Non-pigmented ciliary epithelial cell (primary cell): ENCODE measurements at places on chromosomes 7 and 10.

GRCh38 chr7:537911-538634 lies 18.4 kb upstream of the PDGFA start:
- no peak for DNase-seq

GRCh38 chr7:80581486-80582260 lies 56.8 kb upstream of the CD36 start:
- no peak for DNase-seq

- DNase-seq, result no peak
These were observed 170.6 kb downstream of the FZD1 start for GRCh38 chr7:91434836-91435235.

GRCh38 chr10:96918214-96919002 lies 86.3 kb downstream of the LCOR start:
- no peak for DNase-seq

DNA sequence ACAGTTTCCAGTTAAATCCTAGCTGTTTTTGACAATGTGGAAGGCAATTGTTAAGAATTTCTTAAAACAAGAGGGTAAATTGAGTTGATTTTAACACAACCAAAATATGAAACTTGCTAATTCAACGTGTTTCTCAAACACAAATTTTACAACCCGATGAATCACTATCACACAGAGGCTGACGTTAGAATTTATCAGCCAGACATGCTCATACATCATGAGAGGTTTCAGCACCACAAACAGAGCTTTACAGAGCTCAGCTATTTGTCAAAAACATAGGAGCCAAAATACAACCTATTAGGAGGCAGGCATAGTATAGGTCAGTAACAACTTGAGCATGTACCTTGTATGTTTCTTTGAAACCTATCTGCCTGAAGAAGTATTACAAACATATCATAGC lies 36.1 kb downstream of the LRRN3 start:
- DNase-seq, result no peak

GRCh38 chr7:128383776-128384175 lies 22.3 kb upstream of the PRRT4 start:
- DNase-seq, result no peak

GRCh38 chr10:121438333-121438732 lies 159.9 kb downstream of the FGFR2 start:
- DNase-seq, result no peak

- DNase-seq, result no peak
These were observed 14.8 kb upstream of the EEPD1 start for GRCh38 chr7:36138209-36138608.

GRCh38 chr10:6274040-6274439 lies 71.3 kb downstream of the PFKFB3 start:
- no peak for DNase-seq

GRCh38 chr10:132364594-132364970 lies 32.4 kb upstream of the PWWP2B start:
- no peak for DNase-seq

DNA sequence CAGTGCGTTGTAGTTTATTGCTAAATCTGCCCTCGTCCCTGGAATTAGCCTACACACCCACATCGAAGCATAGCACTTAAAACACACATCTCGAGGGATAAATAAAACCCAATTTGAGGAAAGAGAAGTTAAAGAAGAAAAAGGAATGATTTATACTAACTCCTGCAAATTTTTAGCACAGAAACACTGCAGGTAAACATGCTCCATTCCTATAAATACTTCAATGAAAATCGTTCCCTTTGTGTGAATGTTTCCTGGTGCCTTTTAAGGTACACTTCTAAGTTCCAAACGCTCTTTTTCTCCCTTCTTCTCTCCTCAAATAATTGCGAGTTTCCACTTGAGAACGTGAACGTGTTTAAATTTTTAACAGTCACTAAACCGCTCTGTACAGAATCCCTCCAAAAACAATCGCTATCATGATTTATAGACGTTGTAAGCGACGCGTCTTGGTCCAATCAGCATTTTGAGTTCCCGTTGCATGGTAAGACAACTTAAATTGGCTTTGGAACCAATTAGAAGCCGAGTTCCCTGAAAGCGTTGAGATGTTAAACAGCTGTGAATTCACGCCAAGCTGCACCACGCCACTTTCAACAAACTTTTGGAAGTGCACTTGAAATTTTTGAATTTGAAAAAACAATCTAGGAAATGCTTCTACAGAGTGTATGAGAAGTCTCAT lies 12.5 kb upstream of the EBLN1 start:
- peak; percentile 30 for DNase-seq

- DNase-seq, result no peak
These were observed 117.1 kb upstream of the PODXL start for GRCh38 chr7:131673576-131673975.

DNA sequence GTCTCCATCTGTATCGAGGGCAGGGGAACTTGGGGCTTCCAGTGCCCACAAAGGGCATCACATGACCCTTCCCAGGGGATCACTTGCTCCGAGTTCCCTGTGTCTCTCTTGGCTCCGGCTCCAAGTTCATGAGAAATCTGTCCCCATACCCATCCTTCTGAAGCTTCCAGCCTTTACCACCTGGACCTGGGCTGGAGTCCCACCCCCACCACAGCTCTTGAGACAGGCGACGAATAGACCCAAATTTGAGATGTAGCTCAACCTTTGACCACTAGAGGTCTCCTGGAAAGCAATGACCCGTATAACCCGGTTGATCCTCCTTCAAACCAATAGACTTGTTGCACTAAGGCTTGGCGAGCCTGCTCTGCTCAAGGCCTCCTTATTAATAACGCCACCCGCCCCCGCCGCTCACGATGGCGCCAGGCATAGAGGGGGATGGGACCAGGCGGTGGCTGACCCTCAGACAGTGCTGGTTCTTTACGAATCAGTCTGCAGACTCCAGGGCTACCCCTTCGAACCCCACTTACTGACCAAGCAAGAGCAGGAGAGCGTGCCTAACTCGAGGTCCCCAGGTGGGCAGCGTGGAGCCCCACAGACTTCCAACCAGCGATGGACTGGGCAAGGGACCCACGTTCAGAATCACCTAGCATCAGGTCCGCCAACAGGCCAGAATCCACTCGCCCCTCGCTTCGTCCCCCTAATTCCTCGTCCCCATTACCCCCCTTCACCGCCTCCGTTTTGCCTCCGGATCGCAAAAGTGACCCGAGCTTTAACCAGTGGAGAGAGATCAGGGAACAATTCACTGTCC lies 4.4 kb upstream of the ARID5B start:
- no peak for DNase-seq

- DNase-seq, result no peak
These were observed 181.9 kb downstream of the AKR1D1 start for GRCh38 chr7:138258197-138258559.

DNA sequence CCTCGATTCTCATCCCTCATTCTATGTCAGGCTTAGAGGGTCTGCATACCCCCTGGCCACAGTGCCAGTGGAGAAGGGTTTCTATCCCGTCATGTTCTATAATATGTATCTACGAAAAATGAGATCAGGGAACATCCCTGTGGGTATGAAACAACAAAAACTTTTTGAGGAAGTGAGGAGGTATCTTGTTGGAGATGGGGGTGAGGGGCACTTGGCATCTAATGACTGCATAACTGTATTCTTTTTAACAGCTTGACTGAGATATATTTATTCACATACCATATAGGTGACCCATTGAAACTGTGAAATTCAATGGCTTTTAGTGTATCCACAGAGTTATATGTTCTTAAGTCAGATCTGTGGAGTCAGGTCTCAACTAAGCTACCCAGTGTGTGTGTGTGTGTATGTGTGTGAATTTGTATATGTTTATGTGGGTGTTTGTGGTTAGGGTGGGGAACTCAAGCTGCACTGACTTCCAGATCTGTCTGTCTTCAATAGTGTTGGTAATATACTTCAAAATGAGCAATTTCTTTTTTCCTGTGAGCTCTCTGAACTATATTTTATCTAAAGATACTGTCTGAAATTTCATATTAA lies 528.9 kb downstream of the CNTNAP2 start:
- DNase-seq, result no peak

GRCh38 chr7:2999078-2999500 lies 44.6 kb downstream of the CARD11 start:
- DNase-seq, result no peak

- no peak for DNase-seq
These were observed 494 bp downstream of the REPIN1 start for GRCh38 chr7:150368884-150369747.
